ENCODE measurements at places on chromosomes 1 and 21.

- DNase-seq, result no peak
These were observed 112.7 kb downstream of the RUNX1 start for GRCh38 chr21:34936371-34936789.

GRCh38 chr1:106793651-106794050 lies 262.8 kb upstream of the PRMT6 start:
- DNase-seq, result no peak

DNA sequence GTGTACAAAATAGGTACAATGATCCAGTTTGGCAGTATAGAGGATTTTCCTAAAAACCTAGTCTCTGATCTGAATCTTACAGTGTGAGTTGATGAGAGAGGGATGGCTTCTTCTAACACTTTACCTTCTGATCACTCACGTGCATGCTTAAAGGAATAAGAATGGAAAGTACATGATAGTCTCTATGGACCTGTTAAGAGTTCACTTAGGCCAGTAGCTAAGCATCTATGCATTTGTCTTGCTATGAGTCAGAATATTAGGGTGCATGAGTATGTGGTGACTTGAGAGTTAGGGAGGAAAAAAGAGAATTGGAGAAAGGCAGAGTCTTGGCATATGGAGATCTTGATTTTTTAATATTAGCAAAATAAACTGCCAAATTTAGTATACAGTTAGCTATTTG lies 206.3 kb downstream of the COL11A1 start:
- DNase-seq, result no peak

DNA sequence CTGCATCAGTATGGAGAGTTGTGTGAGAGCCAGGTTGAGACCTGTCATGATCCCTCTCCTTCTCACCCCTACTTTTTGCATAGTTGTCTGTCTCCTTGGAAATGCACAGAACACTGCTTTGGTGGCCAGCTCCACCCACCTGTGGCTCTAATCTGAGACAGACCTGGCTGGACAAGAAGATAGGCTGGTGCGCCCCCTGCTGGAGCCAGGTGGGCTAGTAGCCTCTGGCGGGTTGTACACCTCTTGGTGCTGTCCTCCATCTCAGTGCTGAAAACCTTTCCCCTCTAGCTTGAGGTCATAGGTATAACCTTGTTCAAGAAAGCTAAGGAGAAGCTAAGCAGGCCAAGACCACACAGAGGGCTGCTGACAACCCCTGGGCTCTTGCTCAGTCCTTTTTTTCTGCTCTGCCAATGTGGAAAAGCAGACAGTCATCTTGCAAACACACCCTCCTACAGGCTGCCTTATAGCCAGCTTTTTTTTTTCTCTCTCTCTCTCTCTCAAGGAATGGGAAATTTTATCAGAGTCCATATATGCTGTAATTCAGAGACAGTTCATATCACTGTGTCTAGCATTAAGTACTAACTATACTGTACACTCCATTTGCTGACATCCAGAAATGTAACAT lies 58.8 kb upstream of the SPATA6 start:
- peak; percentile 9 for DNase-seq

DNA sequence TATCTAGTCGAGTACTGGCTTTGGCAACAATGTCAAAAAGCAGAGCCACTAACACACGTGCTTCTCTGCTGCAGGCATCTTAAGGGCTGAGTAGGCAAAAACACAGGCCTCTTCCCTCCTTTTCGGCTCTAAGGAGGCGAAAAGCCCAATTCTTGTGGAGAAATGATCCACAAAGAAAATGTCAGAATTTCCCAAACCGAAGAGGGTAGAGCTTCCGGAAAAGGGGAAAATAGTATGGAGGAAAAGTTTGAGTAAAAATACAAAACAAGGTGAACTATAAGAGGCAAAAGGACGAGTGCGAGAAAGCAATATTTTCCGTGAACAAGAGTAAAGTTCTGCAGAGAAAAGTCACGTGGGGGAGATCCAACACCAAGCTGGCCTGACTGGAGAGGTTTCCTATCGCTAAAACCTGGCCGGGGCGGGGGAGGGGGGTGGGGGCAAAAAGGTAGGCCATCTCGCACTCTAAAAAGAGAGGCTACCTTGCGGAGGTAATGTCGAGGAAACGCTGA lies 551 bp downstream of the ZRANB2 start:
- DNase-seq, result no peak

GRCh38 chr1:24481843-24482610 lies 20.6 kb upstream of the RCAN3 start:
- no peak for DNase-seq

DNA sequence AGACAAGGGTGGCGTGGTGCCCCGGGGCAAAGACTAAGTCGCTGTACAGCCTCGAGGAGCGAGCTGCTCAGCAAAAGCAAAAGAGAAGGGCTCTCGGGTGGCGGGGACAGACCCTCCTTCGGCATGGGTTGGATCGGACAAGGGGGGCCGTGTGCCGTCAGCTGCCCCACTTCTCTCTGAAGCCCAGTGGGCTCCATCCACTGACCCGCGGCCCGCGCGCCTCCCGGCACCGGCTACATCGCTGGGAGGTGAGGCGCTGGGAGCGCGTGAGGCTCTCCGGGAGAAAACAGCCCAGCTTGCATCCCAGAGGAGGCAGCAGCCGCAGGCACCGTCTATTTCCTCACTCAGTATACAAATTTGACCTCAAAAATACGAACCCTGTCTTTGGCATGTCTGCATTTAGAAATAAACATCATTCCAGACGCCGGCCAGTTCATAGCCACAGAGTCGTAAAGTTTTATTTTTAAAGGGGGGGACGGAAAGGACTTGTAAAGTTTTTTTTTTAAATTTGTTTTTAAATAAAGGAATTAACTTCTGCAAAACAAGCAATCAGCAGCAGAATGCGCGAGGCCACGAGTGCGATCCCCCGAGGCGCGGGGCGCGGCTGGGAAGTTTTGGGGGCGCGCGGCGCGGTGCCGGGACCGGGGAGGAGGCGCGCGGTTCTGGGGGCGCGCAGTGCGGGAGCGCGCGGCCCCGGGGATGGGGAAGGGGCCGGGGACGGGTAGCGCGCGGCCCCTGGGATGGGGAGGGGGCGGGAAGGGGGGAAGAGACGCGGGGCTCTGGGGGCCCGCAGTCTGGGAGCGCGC lies 689 bp upstream of the GPR137B start:
- peak; percentile 34 for DNase-seq

- DNase-seq, result no peak
These were observed 32.9 kb downstream of the KCNN3 start for GRCh38 chr1:154837034-154837671.

DNA sequence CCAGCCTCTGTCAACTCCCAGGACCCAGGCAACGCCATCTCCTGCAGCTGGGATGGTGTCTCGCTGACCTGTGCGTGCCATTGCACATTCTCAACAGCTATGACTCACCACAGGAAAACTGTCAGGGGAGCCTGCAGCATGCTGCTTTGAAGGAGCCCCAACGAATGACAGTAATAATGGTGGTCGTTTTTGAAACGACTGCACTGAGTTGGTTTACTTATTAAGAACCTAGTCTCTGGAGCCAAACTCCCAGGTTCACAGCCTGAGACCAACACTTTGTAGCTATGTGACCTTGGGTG lies 21.6 kb downstream of the TCEA3 start:
- no peak for DNase-seq

DNA sequence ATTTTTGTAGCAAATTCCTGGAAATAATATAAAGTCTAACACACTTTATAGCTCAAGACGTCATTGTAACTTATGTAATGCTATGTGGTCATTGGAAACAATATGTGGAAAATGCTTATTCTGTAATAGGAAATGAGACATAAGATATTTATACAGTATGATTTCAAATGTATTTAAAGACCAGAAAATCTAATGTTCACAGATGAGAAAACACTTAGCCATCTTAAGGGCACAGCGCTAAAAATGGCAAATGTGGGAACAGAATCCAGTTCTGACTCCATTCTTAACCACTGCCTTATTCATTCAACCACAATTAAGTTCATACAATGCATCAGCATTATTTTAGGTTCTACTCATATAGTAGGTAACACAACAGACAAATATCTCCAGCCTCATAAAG lies 12.5 kb downstream of the CSDE1 start:
- no peak for DNase-seq

DNA sequence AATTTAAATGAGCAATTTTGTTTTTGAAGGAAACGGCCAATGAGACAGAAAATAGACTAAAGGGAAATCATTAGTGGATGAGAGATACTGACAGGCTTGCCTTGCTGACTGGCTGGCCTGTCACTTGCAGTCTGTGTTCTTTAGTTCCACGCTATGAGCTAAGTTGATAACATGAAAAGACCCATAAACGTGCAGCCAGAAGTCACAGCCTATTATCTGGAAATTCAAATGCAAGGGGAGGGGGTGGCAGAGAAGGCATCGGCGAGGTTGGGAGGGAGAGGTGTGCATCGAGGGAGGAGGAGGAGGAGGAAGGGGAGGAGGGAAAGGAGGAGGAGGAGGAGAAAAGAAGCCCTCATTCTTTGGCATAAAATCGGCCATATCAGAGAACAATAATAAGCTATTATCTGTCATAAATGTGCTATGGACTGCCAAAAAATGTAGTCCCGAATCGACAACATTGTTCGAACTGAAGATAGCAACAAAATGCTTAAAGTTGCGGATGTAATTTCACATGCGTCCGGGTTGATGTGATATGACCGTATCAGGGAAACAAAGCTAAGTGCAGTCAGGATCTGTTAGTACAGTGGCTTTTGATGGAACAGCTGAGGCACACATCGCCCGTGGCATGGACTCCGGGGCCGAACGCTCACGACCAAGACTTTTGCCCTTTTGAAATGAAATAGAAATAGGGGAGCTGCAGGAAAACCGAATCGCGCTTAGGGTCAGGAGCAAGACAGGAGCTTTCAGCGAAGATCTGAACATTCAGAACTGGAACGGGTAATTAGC lies 11.6 kb upstream of the BARHL2 start:
- no peak for DNase-seq

GRCh38 chr21:41008974-41009373 lies 159.0 kb upstream of the BACE2 start:
- no peak for DNase-seq

DNA sequence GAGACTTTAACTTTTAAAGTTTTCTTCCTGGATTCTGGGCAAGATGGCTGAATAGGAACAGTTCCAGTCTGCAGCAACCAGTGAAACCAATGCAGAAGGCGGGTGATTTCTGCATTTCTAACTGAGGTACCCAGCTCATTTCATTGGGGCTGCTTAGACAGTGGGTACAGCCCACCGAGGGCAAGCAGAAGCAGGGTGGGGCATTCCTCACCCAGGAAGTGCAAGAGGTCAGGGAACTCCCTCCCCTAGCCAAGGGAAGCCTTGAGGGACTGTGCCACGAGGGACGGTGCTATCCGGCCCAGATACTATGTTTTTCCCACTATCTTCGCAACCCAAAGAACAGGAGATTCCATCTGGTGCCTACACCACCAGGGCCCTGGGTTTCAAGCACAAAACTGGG lies 121.0 kb downstream of the VAV3 start:
- DNase-seq, result no peak

DNA sequence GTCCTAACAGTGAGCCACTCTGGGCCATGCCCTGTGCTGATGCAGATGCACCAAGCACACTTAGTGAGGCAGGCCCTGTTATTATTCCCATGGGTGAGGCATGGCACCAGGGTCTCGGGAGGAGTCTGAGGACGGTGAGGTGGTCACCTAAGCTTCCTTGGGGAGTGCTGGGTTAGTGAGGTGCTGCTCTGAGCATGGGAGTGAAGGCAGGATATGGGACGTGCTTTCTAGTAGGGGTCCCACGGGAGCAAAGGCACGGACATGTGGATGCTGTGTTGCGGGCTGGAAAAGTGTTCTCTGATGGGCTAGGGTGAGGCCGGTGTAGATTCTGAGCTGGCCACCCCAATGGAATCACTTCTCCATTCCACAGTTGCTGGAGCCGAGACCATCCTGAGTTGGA lies 77.5 kb upstream of the CSF3R start:
- DNase-seq, result no peak

- DNase-seq, result no peak
These were observed 26.0 kb upstream of the FAM131C start for GRCh38 chr1:16099412-16099811.

DNA sequence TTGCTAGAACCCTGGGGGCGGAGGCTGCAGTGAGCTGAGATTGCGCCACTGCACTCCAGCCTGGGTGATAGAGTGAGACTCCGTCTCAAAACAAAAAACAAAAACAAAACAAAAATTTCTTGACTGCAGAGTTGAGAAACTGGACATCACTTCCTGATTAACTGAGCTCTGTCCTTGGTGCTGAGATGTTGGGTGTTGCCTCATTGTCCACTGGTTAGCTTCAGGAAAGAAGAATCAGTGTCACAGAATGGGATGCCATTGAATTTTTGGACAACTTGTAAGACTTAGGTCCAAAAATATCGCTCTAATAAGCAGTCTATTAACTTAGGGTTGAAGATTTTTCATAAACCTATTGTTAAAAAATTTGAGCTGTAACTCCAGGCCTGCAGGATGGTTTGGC lies 23.8 kb upstream of the KCNA10 start:
- no peak for DNase-seq

- no peak for DNase-seq
These were observed 33.5 kb downstream of the UTP25 start for GRCh38 chr1:209861242-209861641.

GRCh38 chr21:44347911-44348451 lies 5.4 kb upstream of the TRPM2 start:
- no peak for DNase-seq

GRCh38 chr1:243964915-243965314 lies 86.2 kb upstream of the ZBTB18 start:
- DNase-seq, result no peak

DNA sequence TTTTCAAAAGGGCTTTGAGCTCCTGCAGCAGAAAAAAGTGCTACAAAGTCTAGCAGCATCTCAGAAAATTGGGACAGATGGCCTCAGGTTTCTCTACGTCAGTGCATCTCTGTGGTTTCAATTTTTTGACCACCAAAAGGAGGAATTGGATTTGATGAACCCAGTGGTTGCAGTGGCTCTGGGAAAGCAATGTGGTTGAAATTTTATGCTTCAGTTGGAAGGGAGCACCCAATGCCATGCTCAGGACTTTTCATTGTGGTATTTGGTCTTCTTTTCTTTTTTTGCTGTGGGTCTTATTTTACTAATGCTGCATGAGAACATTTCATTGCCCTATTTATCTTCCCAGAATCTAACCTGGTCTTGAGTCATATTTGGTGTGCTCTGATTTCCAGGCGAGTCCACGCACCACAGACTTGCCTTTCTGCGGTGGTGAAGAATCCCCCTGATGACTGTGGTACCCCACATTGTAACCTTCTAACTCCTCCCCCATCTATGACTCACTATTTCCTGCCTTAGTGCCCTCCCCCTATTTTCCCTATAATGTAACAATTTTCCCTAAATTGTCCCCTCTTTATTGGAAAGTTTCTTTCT lies 56.7 kb downstream of the S1PR1 start:
- no peak for DNase-seq

GRCh38 chr1:209390764-209391163 lies 192.8 kb upstream of the CAMK1G start:
- no peak for DNase-seq

DNA sequence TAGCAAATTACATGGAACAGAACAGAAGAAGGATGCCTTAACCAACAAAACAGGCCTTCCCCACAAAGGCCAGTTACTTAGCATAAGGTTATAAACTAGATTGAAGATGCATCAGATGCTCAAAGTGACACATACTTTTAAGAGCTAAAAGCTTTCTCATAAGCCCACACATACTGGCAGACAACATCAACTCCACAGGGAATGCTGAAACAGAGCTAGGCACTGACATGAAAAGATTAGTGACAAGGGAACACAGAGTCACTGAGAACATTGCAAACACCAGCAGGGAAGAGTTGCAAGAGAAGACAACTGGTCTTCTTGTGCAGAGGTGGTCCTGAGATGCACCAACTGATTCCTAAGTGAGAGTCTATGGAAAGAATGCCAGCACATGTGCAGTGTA lies 6.9 kb downstream of the TTC13 start:
- DNase-seq, result peak; percentile 20

GRCh38 chr1:198056255-198056654 lies 100.5 kb upstream of the NEK7 start:
- no peak for DNase-seq
